ENCODE measurements at places on chromosomes 13 and 19.

DNA sequence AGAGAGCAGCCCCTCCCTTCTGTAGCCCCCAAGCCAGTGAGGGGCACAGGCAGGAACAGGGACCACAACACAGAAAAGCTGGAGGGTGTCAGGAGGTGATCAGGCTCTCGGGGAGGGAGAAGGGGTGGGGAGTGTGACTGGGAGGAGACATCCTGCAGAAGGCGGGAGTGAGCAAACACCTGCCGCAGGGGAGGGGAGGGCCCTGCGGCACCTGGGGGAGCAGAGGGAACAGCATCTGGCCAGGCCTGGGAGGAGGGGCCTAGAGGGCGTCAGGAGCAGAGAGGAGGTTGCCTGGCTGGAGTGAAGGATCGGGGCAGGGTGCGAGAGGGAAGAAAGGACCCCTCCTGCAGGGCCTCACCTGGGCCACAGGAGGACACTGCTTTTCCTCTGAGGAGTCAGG, 4.2 kb downstream of the KLK3 start:
- DNase-seq = no peak

- no peak for DNase-seq
These were observed 2702.6 kb downstream of the PCDH9 start for GRCh38 chr13:64527561-64527960.

- DNase-seq = no peak
These were observed 307.1 kb upstream of the ZNF507 start for GRCh38 chr19:32038021-32038920.

DNA sequence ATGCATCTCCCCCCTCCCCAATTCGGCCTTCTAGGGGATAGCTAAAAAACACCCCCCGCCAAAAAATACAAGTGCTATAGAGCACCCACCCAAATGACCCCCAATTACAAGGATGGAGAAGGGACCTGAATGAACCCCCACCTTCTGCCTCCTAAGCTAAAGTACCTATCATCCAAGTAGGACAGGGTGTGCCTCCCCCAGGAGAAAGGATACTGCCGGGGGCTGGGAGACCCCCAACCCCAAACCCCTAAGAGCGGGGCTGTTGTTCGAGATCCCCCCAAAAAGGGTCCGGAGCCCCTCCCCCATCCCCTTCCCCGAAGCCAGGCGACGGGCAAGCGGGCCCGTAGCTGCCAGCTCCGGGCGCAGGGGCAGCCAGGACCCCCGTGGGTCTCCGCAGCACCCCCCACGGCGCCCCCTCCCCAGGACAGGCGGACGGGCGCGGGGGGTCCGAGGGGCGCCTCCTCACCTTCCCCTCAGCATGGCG, 1.9 kb downstream of the ZC3H4 start:
- no peak for DNase-seq

DNA sequence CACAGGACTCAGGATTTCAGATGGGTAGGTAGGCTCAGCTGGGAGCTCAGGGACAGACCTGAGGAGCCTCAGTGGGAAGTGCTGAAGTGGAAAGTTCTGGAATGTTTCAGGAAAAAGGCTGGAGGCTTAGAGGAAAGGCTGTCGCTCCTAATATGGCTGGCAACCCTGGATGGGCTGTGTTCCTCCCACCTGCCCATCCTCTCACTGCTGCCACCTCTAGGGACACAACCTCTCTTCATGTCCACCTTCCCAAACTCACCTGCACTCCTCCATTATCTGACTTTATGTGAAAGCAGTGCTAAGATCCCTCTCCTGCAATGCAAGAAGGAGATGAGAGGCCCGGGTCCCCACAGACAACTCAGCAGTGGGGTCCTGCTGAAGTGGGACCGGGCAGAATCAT, 5.8 kb upstream of the CEACAM21 start:
- no peak for DNase-seq

- DNase-seq = no peak
These were observed 61.2 kb downstream of the WASF3 start for GRCh38 chr13:26618726-26619125.

DNA sequence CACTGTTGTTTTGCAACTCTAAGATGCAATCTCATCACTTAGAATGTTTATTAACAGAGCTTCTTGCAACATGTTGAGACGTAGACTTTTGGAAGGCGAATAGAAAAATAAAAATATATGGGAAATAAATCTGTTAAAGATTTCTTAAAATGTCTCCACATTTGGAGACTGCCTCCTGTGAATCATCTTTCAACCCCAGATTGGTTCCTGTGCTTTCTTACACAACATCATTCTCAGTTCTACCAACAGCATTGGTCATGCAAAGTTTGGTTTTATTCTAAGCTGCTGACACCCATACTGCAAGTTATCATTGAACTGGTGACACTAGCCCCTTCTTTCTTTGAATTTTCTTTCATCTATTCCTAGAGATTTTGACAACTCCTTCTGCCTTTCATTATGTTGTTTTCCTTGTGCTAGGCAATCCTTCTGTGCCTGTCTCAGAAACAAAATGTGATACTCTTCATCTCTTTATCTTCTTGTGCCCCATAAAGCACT, 1.6 kb upstream of the IGFL3 start:
- DNase-seq = no peak

GRCh38 chr13:65585346-65585745, 1644.8 kb downstream of the PCDH9 start:
- no peak for DNase-seq

DNA sequence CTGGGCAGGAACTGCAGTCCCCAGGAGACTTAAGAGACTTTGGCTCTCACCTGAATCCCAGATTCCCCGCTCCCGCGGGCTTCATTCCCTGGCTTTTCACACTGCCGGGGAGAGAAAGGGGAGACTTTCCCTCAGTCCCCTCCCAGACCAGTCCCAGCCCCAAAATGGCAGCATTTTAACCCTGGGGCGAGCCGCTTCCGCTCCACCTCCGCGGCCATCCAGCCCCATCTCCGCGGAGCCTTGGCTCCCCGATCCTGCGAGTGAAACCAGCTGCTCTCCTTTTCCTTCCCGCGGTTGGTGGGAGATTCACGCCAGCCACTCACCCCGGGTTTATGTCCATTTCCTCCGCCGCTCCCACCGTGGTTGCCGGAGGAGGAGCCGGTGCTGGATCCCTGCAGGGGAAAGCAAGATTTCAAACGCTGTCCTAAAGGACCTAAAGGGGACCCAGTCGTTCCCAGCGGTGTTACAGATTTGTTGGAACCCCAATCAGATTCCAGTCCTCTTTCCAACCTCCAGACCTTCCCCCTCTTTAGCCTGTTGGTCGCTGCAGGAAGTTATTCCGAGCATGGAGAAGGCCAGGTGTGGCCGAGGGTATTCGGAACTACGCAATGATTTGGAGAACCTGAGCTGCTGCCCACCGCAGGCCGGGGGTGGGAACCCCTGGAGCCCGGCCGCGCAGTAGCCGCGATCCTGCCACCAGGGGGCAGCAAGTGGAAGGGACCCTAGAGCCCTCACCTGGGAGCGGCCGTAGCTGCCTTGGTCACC, 3.4 kb downstream of the DMKN start:
- DNase-seq = peak; percentile 49

- DNase-seq = peak; percentile 90
These were observed 16.5 kb downstream of the VASP start for GRCh38 chr19:45523642-45524256.

- DNase-seq = peak; percentile 80
These were observed 16.2 kb upstream of the FREM2 start for GRCh38 chr13:38670627-38671026.

DNA sequence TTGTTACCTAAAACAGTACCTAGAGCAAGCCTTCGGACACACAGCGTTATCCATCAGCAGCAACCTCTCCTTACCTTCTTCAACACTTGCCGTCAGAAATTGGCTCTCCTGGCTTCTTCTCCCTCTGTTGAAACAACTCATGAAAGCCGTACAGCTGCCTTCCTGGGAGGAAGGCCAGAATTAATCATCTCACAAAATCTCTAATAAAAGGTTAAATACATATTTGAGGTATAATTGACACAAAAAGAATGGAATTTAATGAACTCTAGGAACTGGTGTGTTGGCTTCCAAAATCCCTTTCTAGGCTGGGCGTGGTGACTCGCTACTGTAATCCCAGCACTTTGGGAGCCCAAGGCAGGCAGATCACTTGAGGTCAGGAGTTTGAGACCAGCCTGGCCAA, 37.3 kb upstream of the GTF2F2 start:
- peak; percentile 8 for DNase-seq

DNA sequence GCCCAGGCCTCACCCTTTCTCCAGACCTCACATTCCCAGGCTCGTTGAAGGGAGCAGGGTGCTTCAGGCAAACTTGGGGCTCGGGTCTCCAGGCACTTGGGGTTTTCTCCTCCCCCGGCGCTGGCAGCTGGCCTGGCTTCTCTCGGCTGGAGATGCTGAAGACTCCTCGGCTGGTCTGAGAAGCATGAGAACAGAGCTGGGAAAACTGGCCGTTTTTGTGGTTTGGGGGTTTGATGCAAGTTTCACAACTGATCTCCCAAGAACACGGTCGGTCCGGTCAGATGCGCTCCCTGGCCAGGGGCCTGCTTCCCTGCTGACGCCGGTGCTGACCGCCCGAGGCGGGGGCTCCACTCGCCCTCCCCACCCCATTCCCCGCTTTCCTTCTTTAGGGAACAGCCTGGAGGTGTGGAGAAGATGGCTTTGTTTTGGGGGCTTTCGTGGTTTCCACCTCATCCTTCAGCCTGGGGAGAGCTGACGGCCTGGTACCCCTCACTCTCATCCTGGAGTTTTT, 35.3 kb downstream of the CEBPA start:
- no peak for DNase-seq

GRCh38 chr19:13932149-13932637, 6.0 kb downstream of the PODNL1 start:
- no peak for DNase-seq

DNA sequence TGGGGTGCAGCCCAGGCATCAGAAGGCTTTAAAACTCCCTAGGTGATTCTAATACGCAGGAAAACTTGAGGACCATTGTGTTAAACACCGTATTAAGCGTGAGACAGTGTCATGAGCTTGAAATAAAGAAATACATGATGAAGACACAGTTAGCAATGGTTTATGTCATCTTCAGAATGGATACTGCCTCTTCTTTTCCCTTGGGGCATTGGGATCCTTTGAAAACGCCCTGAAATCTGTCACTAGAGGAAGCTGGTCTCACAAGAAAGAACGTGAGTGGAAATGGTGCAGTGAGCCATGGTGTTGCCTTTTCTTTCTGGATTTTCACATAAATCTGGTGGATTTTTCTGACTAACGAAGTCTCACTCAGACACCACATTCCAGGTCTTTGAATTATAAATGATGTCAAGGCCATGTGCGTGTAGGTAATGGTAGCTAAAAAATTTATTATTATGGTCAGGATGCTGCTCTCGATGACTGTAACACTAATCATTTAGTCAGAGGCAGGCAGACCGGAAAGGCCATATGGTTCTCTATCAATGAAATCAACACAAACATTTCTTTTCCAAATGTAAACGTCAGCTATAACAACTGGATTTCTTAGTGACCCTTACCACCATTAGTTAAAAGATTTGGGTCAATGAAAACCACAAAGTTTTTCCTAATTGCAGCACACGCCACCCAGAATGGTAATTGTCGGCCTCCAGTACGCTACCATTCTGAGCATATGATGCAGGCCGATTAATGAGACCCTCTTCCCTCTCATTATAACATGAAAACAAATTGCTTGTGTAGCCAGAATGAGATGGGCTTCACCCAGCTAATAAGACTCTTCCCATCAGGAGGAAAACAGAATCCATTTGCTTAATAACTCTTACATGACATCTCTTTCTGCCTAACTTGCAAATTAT, 105.6 kb downstream of the SLC7A1 start:
- DNase-seq = no peak

DNA sequence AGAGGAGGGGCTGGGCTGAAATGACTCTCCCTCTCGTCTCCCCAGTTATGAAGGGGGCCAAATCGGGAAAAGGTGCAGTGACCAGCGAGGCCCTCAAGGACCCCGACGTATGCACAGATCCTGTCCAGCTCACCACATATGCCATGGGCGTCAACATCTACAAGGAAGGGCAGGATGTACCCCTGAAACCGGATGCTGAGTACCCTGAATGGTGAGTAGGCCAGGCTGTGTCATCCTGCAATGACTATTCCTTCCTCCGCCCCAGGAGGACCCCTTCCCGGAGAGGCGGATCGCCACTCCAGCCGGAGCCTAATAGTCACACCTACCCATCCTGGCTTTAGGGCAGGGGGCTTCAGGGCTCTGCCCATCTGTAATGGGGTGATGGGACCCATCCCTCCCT, 2.6 kb downstream of the MRPL54 start:
- no peak for DNase-seq

DNA sequence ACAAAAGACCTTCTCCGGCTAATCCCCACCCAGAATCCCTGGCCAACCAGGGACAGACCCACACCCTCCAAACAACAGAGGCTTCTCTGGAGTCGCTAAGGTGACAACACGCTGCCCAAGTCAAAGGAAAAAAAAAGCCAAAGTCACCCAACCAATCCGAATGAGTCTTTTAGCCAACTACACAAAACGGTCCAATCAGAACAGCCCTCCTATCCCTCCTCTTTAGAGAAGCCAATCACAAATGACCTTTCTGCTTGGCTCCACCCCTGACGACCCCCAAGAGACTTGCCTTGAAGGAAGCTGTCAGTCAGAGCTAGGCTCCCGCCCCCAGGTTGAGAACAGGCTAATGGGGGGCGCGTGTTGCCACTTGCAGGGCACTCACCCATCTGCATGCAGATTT, 6.6 kb upstream of the FBXW9 start:
- DNase-seq = peak; percentile 56

- no peak for DNase-seq
These were observed 55.4 kb upstream of the USE1 start for GRCh38 chr19:17159466-17160393.

- no peak for DNase-seq
These were observed 45.3 kb upstream of the ZNF599 start for GRCh38 chr19:34818270-34818669.

DNA sequence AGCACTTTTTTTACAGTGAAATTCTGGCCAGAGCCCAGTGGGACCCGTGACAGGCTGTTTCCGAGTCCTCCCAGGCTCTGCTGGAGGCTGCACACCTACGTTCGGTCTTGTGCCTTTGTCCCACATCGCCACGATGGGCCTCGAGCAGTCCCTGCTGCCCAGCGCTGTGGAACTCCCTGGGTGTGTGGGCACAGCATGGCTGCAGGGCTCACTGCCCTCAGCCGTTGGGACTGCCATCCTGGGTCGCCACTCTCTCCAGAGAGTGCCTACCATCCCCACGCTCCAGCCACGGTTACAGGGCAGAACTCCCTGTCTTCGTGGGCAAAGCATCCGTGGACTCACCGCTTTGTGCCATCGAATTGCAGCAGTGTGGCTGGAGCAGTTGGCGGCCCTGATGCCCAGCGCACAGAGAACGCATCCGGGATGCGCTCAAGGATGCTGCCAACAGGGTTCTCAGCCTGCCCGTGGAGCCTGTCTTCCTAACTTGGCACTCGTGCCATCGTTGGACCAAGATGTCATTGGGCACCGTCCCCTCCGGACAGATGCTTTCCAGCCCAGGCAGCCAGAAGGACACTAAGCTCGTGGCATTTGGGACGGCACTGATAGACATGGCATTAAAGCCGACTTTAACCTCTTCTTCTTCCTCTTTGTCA, 85.0 kb upstream of the ARHGEF7 start:
- no peak for DNase-seq

Measured in fibroblast of pulmonary artery (primary cell).